ENCODE measurements at places on chromosomes 12 and 14.

GRCh38 chr12:25979563-25979962, 21.1 kb downstream of the RASSF8 start:
- no peak for DNase-seq

DNA sequence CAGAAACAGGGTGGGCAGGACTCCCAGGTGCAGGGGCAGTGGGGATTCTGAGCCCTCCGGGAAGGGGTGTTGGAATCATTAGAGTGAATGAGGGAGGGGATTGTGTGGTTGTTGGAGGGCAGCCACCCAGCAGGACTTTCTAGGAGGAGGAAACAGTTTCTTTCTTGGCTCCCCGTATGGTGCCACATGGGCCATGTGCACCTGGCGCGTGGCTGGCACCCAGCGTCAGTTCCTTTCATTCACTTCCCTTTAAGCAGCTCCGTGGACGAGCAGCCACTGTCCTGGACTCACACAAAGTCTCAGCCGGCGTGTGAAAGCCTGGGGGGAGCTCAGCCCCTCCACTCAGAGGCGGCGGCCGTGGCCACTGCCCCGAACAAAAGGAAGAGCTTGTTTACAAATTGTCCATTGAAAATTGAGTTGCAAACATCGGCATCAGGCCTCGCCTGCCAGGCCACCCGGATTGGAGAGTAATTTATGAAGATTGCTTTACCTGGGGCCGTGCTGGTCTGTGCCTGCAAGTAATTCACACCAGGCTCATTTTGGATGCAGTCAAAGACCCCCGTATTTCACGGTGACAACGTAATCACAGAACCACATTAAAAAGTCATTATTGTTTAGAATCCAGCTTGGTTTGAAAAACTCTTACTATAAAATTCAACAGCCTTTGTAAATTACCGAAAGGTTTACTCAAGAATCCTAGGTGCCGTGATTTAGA, 101.7 kb upstream of the C14orf180 start:
- DNase-seq, result no peak

- DNase-seq, result no peak
Measured at GRCh38 chr12:120067084-120067869, 49.3 kb downstream of the RAB35 start.

DNA sequence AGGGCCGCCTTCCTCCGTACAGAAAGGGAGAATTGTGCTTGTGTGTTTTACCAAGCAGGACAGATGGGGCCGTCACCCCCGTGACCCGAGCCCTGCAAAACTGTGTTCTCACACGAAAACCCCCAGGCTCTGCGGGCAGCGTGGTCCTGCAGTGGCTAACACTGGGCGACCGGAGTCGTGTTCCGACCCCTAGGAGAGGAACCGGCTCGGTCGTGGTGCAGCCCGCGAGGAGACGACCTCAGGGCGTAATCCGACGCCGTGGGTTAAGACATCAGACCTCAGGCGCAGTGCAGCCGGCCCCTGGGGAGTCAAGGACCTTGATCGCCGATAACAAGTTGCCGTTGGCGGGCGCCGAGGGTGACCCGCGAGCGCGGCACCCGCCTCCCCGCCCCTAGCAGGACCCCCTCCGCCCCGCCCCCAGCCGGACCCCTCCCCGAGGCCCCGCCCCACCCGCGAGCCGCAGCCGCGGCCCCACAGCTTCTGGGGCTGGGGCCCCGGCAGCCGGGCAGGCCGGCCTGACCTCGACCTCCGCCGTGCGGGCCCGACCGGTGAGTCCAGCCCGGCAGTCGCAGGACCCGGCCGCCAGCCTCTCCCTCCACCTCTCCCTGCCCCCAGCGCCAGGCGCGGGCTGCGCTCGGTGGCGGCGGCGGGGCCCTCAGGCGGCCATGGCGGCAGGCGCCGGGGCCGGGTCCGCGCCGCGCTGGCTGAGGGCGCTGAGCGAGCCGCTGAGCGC, at the start of gene CHPT1:
CHPT1 (plus strand) TSS at position 444 of the 733 bp plus-strand sequence; CDS start at position 666, 222 bp downstream.
- no peak for DNase-seq

- peak; percentile 27 for DNase-seq
Measured at GRCh38 chr12:98754095-98754494, 109.0 kb downstream of the APAF1 start.

DNA sequence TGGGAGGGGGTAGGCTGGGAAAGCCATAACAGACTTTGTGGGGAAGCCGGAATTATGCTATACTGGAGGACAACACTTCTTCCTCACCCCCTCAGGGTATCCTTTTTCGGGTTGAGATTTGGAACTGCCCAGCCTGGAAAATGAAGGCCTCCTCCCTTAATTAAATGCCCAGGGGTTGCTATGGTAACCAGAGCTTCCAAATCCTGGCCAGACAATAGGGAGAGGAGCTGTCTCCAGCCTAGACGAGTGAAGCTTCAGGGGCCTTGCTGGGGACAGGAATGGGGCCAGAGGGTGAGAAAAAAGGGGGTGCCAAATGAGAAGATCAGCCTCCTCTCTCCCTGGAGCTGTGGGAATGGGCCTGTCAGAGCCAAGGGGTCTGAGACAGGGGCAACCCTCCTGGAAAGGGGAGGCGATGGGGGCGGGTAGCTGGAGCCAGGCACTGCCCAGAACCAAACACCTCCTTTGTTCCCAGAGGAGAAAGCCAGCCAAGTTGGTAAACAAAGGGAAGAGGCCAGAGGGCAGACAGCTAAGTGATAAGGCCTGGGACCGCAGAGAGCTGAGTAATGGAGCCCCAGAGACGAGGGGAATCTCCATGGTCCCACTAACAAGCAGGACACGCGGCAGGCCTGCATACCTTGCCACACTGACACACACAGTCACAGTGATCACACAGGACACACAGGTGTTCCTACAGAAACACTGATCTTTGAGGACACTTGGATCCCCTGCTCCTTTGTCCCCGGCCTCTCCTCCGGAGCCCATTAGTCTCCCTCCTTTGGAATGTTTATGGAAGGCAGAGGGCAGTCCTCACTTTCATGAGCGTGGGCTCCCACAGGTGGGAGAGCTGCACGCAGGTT, 17.9 kb upstream of the RND1 start:
- DNase-seq, result no peak

DNA sequence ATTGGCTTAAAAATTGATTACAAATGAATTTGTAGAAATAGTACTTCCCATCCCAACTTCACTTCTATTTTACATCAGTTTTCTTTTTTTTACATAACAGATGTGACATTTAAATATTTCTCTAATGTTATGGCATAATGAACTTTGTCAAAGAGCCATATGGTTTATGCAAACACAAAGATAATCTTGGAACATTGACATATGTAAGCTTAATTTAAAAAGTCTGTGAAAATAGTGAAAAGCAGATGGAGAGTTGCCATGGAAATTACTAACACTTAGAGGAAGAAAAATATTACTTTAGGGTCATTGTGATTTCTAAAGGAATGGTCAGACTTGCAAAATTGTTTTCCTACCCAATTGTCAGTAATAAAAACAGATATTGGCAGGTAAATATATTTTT, 232.4 kb downstream of the AEBP2 start:
- no peak for DNase-seq

- DNase-seq, result peak; percentile 95
Measured at GRCh38 chr14:63735720-63736119, 7.9 kb upstream of the SGPP1 start.

DNA sequence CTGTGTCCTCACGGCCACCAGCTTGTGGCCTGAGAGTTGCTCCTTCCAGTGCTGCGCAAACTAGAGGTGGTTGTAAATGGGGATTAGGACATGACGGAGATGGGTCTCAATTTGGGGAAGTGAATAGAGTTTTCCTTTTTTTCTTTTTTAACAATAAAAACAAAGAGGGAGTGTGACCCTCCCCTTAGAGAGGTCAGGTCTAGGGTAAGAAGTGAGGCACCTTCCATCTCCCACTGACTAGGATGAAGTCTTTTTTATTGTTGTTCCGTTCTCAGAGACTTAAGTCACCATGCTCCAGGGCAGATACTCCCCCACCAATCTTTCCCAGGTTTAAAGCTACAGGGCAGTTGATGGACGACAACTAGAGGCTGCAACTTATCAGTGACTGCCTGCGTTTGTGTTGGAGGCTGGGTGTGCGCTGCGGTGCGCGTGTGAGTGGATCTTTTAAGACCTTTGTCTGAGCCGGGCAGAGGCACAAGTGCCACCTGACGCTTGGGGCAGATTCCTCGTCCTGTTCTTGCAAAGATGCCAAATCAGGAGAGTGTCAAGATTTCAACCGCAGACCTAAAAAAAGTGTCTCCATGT, 2.1 kb upstream of the GSC start:
- DNase-seq, result no peak

GRCh38 chr14:80902608-80903007, 38.9 kb downstream of the CEP128 start:
- no peak for DNase-seq

- no peak for DNase-seq
Measured at GRCh38 chr14:56358275-56358674, 221.3 kb upstream of the TMEM260 start.

- DNase-seq, result no peak
Measured at GRCh38 chr12:58502226-58502625, 418.1 kb downstream of the LRIG3 start.

GRCh38 chr14:20209595-20209994, 13.9 kb upstream of the OR11H6 start:
- DNase-seq, result no peak

DNA sequence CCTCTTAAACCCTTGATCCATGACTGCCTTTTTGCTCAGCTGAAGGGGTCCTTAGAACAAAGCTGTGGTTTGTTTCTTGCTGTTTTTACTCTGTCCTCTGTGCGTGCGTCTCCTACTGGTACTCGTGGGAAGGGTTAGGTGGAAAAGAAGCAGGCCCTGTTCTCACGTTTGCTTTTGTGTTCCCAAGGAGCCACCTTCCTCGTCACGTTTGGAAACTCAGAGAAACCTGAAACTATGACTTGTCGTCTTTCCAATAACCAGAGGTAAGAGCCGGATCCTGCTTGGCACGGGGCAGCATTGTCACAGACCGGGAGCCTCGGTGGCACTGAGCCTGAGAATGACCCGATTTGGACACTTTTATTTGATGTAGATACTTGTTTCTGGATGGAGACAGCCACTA, 13.1 kb downstream of the ZFYVE21 start:
- DNase-seq, result peak; percentile 99

DNA sequence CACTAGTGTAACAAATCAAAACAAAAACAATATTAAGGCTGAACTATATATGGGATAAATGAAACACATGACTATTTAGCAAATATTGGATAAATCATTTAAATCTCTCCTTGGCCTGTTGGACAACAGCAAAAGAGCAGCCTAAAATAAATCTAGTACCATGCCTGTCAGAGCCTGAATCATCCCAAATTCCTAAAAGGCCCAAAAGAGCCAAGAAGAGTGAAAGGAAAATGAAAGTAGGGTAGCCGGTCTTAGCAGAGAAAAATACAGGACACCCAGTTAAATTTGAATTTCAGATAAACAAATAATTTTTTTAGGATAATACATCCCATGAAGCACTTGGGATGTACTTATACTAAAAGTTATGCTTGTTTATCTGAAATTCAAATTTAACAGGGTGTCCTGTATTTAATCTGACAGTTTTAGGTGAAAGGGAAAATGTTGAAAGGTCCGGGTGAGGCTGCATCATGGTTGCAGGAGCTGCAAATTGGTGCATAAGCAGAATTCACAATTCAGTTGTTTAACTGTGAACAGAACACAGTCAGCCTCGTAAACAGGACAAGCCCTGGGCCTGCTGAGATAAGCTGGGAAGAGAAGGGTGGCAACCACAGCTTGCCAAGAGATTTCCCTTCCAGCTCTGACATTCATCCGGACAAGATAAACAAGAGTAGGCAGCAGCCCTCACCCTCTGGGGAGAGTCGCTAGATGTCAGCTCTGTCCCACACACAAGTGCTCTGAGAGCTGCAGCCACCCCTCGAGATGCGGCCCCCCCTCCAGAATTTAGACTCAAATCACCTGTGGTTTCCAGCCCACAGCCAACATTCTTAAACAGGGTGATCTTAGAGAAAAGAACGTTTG, 30.3 kb downstream of the DMAC2L start:
- peak; percentile 93 for DNase-seq

- no peak for DNase-seq
Measured at GRCh38 chr14:88612981-88613380, 50.1 kb downstream of the ZC3H14 start.

- DNase-seq, result no peak
Measured at GRCh38 chr12:60441577-60441976, 845.7 kb downstream of the SLC16A7 start.

- DNase-seq, result no peak
Measured at GRCh38 chr14:64158608-64159007, 135.6 kb downstream of the ESR2 start.

DNA sequence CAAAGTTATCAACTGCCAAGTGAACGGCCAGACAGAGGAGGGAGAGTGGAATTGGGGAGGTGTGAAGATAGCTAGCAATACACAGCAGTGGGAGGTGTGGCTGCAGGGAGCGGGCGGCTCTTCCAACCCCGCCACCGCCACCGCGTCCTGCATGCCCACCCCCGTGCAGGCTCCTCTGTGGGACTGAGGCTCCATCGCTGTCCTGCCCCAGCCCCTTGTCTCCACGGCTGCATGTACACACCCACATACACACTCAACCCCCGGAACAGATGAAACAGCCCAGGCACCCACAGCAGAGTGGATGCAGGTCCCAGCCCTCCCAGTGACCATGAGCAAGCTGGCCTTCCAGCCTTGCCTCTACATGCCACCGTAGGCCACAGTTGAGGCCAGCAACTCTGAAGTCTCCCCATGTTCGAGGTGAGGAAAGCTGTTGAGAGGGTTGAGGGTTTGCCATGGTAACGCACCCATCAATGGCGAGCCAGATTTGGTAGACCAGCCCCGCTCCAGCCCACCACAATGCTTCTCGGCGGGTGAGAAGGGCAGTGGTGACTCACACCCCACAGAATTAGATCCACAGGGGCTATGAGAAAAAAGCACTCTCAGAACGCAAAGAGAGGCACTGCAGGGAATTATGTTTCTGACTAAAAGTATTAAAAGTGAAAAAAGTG, 39.3 kb downstream of the PITPNM2 start:
- no peak for DNase-seq

GRCh38 chr12:42199007-42199406, 39.0 kb downstream of the YAF2 start:
- DNase-seq, result no peak

DNA sequence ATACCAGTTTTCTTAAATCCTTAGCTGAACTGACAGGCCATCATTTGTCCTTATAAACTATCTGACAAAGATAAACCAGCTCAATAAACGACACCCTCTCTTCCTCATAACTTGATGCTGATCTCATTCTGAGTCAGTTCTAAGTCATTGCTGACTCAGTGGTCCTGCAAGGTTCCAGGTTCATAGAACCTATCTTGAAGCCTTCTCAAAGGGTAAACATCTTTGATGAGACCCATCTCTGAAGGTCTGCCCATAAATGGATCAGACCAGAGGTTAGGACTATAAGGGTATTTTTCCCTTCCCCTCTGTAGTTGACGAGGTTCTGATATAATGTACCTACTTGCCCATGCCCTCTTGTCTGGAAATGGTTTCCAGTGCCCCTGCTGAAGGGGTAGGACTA, 11.9 kb downstream of the NAA25 start:
- DNase-seq, result no peak

- DNase-seq, result no peak
Measured at GRCh38 chr12:90859591-90859990, 95.4 kb downstream of the CCER1 start.

DNA sequence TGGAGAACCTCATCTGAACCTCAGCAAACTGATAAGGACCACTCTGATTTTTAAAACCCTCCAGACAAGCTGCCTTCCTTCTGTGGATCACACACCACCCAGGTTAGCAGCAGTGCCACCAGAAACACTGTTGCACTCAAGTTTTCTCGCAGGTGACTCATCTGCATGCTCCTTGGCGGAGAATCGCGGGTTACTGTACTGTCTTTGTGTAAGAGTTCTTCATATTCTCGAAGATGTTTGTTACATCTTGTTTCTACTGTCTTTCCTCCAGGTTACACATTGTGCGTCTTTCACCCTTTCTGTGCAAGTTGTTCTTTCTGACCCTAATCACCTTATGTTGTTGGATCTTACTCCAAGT, 331.2 kb downstream of the CACNA1C start:
- DNase-seq, result no peak

Measured in LNCaP clone FGC (cell line).